ENCODE measurements at places on chromosomes 5 and 9.

DNA sequence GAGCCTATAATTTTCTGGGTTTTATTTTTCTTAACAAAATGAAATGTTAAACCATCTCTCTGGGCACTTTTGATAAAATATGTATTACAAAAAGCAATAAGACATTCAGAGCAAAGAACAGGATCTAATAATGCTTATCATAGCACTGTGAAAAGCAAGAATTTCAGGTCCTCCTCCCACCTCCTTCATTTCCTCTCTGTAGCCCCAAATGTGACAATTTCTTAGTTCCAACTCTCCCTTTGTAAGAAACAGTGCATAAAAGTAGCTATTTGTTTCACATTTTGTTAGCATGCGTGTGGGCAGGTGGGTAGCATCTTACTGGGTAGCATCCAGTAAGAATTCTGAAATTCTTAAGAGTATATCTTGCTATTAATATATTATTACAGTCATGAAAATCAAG is 130.9 kb upstream of the RASA1 start:
- no peak for DNase-seq

DNA sequence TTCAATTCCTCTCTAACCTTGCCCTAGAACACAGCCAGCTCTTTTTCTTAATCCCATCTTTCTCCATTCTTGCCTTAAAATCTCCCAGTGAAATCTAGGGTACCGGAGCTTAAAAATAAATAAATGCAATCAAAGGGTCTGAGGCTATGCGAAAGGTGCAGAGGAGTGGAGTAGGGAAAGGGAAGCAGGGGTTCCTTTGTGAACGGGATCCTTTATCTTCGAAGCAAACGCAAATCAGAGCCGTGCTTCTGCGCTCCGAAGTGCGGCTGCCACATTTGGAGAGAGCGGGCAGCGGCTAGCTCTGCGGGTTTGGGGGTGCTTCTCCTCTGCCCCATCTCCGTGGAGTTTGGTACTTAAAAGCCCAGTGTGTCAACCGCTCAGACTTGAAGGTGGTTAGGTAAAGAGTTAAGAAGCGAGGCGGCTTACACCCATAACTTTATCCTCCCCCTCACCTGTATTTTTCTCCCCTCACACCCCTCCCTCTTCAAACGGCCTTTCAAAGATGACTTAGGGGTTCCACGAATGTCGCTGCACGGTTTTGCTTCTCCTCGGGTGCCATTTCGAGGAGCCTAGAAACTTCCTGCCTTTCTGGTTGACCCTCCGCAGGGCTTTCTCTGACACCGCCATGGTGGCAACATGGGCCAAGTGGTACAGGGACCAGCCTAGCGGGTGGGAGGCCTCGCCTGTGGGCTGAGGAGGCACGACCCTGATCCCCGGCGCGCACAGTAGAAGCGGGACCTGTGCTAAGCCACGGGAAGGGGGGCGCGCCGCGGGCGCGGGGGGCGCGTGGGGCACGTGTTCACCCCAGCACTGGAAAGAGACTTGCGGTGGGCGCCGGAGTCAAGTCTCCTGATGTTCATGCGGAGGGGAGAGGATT is 31.7 kb upstream of the NFIB start:
- DNase-seq: no peak

DNA sequence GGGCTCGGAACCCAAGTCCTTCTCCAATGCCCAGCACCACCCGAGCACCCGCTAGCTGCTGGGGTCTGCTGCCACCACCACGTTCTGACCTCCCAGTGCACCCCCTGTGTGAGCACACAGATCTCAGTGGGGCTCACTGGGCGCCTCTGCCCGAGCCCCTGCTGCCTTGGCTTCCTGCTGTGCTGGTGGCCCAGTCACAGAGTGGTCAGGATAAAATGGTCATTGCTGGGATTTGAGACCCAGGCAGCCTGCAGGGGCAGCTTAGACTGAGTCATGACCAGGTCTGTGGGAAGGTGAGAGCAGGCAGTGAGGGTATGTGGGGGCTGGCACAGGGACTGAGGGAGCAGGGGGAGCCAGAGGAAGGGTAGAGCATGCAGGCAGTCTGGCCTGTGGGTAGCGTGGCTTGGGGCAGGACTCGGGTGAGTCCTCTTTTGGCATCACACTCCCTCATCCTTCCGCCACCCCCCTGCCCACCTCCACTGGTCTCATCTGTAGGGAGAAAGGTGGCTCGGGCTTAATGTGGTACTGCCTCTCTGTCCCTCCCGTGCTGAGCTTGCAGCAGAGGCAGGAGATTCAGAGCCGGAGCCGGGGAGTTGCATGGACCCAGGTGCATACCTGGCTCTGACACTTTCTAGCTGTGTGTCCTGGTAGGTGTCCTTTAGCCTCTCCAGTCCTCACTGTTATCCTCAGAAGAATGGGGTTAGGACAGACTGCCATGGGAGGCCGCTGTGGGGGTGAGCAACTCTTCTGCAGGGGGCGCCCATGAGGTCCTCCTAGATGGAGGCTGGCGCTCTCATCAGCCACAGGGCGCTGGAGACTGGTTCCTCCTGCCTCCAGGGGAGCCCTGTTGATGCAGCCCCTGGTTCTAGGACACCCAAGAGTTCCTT is 32.1 kb downstream of the USP20 start:
- peak; percentile 23 for DNase-seq

- DNase-seq: no peak
These were observed 1.2 kb upstream of the OMD start for GRCh38 chr9:92425474-92425873.

GRCh38 chr9:114271556-114272510 is 51.1 kb upstream of the ORM1 start:
- DNase-seq: peak; percentile 57

- peak; percentile 8 for DNase-seq
These were observed 524 bp downstream of the FUBP3 start for GRCh38 chr9:130579738-130580463.

GRCh38 chr5:61319388-61320146 is 12.5 kb upstream of the ZSWIM6 start:
- DNase-seq: no peak

DNA sequence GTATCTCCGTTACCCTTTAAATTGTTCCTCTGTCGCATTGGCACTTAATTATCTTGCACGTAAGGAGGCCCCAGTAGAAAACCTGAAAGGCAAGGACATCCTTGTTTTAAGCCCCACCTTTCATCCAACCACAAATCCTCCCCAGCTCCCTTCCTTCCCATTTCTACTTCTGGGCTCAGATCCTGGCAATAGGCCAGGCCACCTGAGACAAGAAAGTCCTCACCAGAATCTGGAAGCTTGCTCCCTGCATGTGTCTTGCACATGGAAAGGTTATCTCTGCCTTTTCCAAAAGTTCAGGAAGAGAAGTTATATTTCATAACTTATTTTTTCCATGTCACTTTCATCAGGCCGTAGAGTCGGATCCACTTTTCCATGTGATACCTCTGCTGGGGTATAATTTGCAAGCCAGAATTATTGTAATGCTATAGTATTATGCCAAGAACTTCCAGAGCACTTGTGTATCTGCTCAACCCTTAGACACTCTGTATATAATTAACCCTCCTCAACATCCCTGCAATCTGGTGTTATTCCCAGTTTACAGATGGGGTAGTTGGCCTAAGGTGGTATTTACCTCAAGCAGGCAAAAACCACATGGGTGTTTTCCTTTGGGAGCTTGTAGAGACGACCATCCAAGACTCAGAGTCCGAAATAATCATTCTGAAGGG is 2.6 kb upstream of the SHB start:
- no peak for DNase-seq

- no peak for DNase-seq
These were observed 216.3 kb downstream of the ISL1 start for GRCh38 chr5:51599587-51599986.

- no peak for DNase-seq
These were observed 13.0 kb upstream of the SCGB3A1 start for GRCh38 chr5:180604271-180604670.

GRCh38 chr9:114026335-114026734 is 51.8 kb downstream of the AMBP start:
- DNase-seq: no peak

GRCh38 chr9:105632807-105633206 is 29.4 kb upstream of the TAL2 start:
- no peak for DNase-seq

GRCh38 chr5:151153766-151154272 is 3.8 kb downstream of the ANXA6 start:
- no peak for DNase-seq

GRCh38 chr9:93417538-93417937 is 33.9 kb upstream of the FAM120A start:
- DNase-seq: no peak

DNA sequence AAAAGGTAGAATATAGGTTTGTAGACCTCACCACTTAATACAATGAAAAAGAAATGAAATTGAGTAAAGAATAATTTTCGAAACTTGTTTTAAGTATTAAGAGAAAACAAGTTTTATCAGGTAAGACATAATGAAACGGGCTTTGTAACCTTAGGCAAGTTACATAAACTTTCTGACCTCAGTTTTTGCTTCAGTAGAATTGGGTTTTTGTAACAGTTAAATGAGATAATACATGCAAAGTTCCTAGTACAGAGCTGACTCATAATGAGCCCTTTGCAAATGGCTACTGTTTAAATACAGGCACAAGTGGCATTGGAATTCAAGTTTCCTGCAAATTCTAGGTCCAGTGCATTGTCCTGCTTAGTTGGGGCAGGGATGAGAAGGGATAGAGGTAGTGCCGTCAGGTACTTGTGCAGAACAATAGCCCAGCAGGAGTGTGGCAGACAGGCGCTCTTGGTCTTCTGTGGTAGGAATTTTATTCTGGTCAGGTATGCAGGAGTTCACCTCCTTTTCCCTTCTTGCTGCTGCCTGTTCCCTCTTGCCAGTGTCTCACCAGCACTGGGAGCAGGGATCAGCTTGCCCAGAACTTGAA is 203.8 kb downstream of the PBX3 start:
- DNase-seq: peak; percentile 82

DNA sequence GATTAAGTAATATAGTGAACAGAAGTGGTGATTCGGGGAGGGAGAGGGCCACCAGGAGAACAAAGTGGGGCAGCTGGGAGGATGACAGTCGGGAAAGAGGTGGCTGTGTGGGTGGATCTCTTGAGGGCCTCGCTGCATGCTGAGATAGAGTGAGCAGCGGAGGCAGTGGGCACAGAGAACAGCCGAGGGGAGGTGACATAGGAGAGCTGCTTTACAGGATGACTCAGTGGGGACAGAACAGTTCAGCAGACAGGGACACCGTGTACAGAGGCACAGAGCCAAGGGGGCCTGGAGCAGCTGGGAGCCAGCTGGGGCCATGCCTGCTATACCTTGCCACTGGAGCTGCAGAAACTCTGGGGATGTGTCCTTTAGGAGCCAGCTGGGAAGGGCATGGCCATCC is 273.9 kb downstream of the GADD45G start:
- no peak for DNase-seq

DNA sequence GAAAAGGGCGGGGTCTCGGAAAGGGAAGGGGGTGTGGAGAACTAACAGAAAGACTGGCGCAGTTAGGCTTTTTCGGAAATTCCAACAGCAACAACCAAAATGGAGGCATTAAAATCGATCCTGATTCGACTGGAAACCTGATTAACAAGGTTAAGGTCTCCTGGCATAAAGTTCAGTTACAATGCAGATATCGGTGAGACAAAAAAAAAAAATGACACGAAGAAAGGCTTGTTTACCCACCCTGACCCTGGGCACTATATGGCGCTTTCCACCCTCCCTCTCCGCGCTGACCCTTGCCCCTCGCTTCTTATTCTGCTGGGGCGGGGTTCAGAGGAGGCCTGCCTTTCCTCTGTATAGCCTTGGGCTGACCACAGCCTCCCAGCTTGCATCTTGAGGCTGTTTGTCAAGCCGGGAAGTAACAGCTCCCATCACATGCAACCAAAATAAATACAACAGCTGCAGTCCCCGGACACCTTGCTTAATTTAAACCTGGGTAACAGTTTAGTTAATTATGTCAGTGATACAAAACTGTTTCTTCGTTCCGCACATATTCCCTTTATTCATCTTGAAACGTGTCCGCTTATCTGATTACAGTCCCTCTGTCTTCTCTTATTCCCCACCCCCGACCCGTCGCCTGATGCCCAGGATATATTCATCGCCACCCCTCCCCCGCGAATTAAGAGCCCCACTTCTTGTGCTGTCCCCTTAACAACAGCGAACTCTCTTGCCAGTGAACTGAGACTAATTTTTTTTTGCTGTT is 795 bp upstream of the PJA2 start:
- DNase-seq: peak; percentile 93

- peak; percentile 48 for DNase-seq
These were observed 15.1 kb downstream of the IFNA1 start for GRCh38 chr9:21455320-21455719.

GRCh38 chr9:95250462-95251221 is 66.9 kb downstream of the FANCC start:
- no peak for DNase-seq

- DNase-seq: peak; percentile 75
These were observed 4.0 kb upstream of the TRAF2 start for GRCh38 chr9:136882109-136882946.

DNA sequence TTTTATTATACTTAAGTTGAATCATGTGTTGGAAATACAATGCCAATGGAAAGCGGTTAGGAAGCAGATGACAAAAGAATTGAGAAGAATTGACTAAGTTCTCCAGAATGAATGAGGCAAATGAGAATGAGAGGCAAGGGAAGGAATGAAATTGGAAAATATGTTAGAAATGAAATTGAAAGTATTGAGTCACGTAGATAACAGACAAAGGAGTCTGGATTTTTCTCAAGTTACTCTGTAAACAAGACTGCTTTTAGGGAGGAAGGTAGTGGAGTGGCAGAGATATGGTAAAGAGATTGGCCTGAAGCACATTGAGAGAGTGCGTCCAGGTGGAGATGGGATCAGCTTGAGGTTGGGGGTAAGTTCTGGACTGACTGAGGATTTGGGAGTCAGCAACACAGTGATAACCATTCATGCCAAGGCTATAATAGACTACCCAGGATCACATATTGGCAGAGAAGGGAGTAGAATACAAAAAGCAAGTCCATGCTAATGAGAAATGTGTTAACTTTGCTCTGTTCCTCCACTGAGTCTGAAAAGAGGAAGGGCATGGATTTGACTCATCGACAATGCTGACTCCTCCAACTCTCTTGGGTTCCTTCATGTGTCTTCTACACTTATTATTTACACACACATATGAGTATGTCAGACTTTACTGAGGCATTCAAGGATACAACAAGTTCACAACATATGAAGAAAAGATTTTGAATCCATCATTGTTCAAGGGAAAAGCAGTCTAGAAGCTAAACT is 814.2 kb upstream of the ZNF608 start:
- no peak for DNase-seq

DNA sequence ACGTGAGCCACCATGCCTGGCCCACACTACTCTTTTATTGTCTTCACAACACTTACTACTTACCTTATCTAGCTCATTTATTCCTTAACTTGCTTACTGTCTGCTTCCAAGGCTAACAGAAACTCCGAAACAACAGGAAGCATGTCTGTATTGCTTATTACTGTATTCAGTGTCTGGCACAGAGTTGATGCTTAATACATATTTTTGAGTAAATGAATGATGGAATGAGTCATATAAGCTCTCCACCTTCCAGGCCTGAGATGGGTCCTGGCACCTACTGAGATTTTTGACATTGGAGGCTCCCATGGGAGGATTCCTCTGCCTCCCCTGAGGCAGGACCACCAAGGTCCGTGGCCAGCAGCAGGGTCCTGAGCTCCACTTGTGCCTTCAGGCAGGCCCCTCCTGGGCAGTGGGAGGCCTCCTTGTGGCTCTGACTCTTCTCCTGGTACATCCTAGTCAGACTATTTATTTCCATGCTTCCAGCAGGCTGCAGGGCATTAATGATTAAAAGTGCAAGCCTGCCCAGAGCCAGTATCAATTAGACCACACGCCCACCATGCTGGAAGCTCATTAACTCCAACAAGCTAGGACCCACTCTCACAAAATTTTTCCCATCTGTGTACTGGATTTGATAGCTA is 76.5 kb upstream of the CTNNA1 start:
- DNase-seq: no peak

Data from ELF-1 (cell line).